ENCODE measurements at places on chromosomes 12 and 14.

- DNase-seq, result no peak
Observed at GRCh38 chr12:59886131-59886733, 290.4 kb downstream of the SLC16A7 start.

GRCh38 chr12:66051361-66051760 lies 79.2 kb downstream of the LLPH start:
- DNase-seq, result no peak

DNA sequence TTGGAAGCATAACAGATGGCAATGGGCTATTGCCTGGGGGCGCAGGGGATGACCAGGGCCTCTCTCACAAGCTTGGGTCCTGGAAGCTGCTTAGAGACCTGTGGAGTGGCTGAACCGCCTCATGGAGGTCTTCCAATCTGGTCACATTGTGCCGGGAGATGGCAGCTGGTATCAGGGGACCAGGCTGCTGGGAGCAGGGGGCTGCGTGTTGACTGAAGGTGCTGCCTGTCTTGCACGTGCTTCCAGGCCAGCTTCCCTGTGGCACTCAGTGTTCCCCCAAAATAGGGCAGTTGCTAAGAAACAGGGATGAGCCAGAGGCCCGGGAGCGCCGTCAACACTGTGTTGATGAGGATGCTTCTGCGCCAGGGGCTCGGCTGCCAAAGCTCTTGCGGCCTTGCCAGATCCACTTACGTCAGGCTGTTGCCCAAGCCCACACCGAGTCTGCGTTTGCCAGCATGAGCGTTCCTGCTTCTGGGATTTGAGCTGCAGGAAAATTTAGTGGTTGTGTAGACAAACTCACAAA lies 39.8 kb downstream of the ELK3 start:
- DNase-seq, result peak; percentile 91

DNA sequence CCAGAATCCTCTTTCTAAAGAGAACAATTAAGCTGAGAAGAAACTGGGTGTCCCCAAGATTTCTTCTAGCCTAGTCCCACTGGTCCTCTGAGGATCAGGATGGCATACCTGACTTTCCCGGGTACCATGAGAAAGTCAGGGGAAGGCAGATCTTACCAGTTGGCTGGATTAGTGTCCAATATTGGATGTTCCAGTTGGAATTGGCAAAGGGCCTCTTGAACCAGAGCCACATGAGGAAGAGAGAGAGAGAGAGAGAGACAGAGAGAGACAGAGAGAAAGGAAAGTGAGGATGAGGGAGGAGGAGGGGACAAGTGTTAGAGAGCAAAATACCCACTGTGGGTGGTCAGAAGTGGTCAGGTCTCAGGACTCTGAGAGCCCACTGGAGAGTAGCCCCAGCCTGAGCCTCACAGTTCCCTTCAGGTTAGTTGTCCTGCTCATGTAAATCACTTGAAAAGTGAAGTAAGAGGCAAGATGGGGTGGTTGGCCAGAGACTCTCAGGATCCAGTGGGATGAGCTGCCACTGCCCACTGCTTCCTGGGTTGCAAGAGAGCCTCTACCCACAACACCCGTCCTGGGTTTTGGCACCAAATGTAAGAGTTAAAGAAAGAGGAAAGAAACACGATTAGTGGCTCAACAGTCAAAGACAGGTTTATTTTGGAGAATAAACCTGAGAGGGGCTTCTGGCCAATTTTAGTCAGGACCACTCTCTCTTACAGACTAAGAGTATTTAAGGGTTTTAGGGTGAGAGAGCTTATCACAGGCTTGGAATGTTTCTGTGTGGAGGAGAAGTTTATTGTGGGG lies 28.4 kb upstream of the A2M start:
- DNase-seq, result no peak

DNA sequence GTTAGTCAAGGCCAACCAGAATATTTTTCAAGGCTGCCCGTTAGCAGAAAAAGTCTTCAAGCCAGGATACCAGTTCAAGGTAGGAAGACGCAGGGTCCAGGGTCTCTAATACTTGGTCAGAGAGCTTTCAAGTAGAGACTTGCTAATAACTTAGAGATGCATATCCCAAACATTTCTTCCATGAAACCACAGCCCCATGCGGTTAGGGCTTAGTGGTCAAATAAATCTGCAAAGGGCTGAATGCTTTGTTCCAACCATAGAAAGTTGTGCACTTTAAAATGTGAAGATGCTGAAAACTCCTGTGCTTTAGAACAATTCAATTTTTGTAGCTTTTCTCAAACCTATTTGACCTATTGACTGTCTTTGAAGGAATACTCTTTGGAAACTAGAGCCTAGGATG lies 208.9 kb downstream of the PIK3C2G start:
- no peak for DNase-seq

DNA sequence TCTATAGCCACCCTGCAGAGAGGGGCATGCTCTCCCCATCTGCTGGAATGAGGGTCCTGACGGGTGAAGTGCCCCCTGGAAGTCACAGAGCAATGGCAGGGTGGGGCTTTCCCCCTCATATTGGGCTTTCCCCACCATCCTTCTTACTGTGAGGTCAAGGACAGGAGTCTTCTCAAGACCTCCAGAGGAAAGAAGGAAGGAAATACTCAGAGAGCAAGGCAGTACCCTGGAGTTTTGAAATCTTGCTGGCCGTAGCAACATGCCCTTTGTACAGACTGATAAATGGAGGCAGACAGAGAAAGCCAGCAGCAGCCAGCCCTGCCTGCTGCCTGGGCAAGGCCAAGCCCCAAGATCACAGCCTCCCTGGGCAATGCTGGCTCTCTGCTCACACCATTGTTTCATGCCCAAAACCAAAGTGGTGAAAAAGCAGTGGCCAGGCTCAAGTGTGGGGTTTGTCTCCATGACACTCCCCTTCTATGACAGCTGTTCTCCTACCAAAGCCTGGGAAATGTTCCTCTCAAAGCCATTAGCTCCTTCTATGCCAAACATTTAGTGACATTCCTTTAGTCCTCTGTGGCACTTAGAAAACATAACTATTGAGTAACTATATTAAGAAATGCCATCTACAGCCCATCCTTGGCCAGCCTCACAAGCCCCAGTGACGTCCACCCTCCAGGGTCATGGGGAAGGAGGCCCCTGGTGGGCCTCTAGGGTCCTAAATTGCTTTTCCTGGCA lies 13.2 kb upstream of the ITPK1 start:
- no peak for DNase-seq

DNA sequence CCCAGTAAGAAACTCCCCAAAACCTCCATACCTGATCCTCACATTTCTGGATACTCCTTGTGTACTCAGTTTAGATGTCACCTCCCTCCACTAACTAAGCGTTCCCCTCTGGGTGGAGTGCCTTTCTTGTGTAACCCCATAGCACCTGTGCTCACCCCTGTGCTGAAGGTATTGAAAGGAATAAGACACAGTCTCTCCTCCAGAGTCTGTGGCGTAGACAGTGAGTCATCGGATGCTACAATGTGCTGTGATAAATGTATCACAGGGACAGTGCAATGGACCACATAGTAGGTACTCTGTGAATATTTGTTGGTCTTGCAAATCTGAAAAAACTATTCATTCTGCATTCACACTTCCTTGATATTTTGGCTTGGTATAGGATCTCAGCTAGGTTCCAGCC lies 30.8 kb downstream of the TSPAN9 start:
- no peak for DNase-seq

DNA sequence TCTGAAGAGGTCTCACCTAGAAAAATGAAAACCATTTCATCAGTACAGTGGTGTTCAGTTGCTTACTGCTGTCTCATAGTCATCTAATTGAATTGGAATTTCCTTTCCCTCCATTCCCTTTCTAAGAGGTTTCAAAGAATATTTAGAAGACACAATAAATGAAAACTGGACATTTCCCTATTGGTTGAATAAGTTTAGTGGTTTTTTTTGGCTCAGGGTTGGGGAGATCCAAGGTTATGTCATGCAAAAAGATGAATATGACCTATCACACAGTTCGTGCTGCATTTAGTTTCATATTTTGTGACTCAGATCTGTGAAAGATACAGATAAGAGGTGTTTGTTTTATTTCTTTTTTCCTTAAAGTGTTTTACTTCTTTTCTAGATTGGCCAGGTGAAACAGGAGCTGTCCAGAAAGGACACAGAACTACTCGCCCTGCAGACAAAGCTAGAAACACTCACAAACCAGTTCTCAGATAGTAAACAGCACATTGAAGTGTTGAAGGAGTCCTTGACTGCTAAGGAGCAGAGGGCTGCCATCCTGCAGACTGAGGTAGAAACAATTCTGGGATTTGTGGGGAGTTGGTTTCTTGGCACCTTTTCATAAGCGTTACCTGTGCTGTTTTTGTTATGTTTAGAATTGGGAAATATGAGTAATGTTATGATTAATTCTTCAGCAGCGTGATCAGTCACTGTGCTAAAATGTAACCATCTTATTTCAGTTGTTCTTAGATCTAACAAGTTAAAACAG lies 124.6 kb downstream of the ERC1 start:
- DNase-seq, result peak; percentile 9

DNA sequence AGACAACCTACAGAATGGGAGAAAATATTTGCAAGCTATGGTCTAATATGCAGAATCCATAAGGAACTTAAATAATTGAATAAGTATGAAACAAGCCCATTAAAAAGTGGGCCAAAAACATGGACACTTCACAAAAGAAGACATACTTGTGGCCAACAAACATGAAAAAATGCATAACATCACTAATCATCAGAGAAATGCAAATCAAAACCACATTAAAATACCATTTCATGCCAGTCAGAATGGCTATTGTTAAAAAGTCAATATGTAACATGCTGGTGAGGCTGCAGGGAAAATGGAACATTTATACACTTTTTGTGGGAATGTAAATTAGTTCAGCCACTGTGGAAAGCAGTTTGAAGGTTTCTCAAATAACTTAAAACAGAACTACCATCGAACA lies 945.4 kb upstream of the FLRT2 start:
- DNase-seq, result no peak

DNA sequence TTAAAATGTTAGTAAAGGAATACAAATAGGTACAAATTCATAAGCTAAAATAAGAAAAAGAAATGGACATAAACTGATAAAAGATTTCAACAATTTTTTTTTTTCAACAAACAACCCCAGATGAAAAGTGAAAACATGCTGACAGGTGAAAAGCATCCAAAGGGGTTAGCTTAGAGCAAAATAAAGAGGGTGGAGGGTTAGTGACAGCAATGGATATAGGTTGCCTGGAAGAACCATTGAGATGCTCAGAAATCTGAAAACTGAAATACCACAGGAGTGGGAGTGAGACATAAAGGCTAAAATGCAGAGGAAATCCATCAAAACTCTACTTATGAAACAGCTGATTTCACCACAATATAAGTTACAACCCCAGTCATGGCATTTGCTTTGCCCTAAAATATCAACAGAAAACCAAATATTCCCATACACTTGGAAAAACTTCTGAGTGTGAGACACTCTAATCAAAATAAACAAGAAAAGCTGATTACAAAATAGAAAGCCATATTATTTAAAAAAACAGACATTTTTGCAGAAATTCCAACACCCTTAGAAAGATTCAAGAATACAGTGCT lies 136.3 kb upstream of the PLEKHG7 start:
- no peak for DNase-seq

GRCh38 chr14:87944987-87945604 lies 47.9 kb downstream of the GALC start:
- peak; percentile 8 for DNase-seq

- DNase-seq, result peak; percentile 55
Observed at GRCh38 chr14:68749487-68750475, 43.1 kb downstream of the ZFP36L1 start.

DNA sequence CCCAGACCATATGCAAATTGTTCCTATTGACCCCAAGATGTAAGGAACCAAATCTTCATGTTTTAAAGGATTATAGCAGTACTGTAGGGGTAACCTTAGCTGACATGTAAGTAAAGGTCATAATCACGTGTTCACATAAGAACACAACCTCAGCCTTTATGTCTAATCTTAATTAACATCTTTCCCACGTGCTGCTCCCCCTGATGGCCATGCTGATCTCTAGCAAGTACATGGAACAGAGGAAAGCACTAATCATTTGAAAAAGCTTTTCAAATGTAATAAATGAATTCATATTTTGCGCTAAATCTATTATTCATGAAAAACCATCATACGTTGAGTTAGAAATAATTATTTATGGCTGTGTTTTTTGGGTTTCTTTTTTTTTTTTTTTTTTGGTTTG lies 30.5 kb upstream of the ITPR2 start:
- no peak for DNase-seq

DNA sequence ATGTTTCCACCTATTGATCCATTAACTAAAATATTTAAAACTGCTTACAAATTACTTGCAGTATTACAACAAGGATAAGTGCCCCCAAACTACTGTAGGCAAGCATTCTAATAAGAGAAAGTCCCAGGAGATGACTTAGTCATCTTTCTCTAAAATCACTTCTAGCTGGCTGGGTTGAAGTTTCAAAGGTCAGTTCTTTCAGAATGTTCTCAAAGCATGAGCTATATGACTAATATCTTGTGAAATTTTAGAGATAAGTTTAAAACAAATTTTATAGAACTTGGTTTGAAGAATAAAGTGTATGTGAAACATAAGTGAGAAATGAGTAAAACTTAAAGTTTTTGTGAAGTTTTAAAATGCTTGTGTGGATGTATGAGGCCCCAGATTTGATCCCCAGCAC lies 24.3 kb upstream of the OR6J1 start:
- DNase-seq, result peak; percentile 65

DNA sequence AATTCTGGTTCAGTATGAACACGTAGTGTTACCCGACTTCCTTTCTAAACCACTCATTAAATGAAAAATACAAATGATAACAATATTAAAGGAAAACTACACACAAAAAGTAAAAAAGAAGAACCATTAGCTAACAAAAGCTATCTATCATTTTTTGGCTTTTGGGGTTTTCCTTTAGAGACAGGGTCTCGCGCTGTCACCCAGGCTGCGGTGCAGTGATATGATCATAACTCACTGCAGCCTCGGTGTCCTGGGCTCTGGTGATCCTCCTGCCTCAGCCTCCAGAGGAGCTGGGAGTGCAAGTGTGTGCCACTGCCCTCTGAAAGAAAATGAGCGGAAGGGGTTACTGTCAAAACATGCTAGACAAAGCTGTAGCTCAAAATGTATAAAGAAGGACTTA lies 238.2 kb upstream of the AVPR1A start:
- no peak for DNase-seq

DNA sequence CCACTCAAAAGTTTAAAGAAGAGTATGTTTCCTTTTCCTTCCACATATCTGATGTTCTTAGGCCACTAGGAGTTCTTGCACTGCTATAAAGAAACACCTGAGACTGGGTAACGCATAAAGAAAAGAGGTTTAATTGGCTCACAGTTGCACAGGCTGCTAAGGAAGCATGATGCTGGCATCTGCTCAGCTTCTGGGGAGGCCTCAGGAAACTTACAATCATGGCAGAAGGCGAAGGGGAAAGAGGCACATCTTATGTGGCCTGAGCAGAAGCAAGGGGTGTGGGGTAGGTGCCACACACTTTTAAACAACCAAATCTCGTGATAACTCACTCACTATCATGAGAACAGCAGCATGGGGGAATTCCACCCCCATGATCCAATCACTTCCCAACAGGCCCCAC lies 7.7 kb upstream of the CRADD start:
- DNase-seq, result no peak

- no peak for DNase-seq
Observed at GRCh38 chr12:121205491-121205890, 4.4 kb upstream of the P2RX4 start.

Measured in skeletal muscle cell (primary cell).